ENCODE measurements at places on chromosomes 5 and 9.

GRCh38 chr5:25850581-25850980, 1187.8 kb downstream of the CDH9 start:
- DNase-seq, result no peak

DNA sequence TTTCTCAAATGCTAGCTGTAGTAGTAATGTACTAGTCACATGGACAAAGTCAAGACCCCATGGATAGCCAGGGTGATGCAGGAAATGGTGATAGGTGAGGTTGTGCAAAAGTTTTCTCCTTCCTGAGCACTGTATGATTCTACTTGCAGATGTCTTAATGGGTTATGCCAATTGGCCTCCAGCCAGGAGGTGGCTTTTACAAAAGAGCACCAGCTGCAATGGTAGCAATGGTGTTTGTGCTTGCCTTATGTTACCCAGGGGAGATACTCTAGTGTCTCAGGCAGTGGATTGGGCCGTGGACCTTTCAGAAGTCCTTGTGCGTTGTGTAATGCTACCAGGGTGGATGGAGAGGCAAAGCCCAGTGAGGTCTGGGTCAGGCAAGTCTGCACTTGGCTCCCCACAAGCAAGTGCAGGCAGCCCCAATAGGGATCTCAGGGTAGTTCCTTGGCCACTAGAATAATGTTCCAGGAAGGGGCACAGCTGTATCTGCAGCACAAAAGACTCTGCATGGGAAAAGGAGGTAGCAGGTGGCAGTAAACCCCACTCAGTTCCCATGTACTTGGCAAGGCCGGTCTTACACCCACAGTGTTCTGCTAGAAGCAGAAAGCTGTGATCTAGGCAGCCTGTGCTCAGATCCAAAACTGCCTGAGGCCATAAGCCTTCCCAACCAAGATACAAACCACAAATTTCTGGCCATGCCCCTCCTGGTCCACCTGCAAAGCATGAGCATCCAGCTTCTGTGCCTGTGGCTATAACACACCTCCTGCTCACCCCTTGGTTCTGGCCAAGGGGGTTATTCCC, 46.4 kb upstream of the EDIL3 start:
- no peak for DNase-seq

DNA sequence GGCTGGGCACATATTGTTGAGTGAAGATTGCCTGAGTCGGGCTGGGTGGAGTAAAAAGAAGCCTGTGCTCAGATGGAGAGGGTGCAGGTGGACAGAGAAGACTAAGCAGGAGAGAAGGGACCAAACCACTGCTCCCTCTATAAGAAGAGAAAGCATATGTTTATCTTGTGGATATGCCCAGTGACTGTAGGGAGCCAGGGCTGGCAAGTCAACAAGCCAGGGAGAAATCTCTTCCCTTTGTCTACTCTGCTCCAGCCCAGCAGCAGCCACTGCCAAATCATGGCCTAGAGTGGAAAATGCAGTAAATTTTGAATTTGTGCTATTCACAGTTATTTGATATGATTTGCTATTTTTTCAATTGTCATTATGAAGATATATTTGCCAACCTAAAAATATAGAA, 33.2 kb upstream of the TRIM36 start:
- DNase-seq, result no peak

GRCh38 chr5:111132731-111133435, 40.7 kb downstream of the WDR36 start:
- no peak for DNase-seq

DNA sequence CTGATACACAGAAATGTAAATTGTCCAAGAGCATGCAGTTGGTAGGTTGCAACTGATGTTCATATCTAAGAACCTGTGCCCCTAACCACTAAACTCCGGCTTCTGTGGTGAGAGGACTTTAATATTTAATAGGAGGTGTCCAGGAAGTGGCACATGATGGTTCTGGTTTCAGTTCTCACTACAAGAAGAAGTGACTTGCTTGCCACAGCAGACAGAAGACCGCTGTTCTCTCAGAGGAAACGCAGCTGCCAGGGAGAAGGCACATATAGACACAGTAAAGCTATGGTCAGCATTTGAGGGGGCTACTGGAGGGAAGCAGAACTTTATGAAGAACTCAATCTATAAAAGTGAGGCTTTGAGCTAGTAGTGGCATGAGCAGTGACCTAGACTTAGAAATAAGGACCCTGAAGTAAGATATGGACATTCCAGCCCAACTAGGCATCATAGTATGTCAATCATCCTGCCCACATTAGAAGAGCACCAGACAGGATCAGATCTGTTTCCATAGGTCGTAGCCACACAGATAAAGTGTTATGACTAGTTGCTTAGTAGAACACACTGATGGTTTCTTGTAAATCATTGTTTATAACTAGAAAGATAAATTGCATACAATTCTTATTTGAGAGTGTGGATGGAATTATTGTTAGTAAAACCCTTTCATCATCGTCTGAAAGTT, 36.4 kb upstream of the DAB2 start:
- no peak for DNase-seq

GRCh38 chr5:2475902-2476301, 275.6 kb downstream of the IRX2 start:
- DNase-seq, result no peak

DNA sequence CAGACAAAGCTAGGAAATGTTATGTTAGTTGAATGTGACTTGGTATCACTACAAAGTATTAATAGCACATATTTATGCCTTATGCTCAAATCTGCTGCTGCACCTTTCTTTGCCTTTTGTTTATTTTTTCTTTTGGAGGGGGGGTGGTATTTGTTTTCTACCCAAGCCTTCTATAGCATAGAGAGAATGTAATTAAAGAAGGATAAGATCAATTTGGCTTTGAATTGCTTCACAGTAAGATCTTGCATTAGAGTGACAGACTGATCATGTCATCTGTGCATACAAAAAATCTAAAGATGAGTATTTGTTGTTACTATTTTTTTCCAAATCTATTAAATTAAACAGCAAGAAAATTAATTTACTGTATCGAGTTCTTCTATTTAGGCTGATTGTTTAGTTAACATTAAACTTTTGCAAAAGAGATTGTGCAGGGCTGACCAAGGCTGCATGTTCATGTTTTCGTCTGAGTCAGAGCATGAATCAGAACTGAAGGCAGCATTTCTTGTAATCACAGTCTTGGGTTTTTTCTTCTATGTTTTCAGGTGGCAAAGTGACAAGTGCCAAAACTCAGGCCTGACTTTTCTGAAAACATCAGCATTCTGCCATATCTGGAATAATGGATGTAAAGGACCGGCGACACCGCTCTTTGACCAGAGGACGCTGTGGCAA, 1007.1 kb upstream of the WWC1 start:
- no peak for DNase-seq

- DNase-seq, result no peak
These were observed 128.1 kb upstream of the RPS23 start for GRCh38 chr5:82406205-82406773.

DNA sequence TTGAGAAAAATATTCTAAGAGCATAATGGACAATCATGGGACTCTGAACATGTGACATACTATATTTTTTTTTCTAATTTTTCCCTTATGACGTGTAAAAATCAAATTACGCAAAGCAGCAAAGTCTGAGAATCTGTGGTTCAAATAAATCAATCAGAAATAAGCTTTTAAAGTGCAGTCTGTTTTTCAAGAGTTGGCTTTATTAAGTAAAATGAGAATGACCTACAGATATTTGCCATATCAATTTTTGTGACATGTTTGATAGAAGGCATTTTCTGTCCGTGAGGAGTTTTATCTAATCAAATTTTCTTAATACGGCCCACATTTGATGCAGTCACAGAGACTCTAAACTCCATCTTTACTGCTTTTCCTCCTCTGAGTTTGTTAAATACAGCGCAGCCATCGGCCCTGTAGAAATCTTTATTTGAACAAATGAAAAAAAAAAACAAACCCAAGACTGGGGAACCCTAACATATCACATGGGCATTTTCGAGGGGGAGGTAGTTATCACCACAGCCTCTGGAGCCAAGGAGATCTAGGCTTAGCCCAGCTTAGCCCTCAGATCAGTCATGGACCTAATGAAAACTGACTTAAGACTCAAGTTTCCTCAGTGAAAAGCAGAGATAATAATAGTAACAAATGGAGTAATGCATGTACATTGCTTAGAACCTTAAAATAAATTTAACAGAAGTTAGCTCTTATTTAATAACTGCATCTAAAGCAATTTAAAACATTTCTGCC, 263.6 kb upstream of the C9orf72 start:
- DNase-seq, result no peak

GRCh38 chr5:39494107-39494510, 69.3 kb upstream of the DAB2 start:
- DNase-seq, result no peak

DNA sequence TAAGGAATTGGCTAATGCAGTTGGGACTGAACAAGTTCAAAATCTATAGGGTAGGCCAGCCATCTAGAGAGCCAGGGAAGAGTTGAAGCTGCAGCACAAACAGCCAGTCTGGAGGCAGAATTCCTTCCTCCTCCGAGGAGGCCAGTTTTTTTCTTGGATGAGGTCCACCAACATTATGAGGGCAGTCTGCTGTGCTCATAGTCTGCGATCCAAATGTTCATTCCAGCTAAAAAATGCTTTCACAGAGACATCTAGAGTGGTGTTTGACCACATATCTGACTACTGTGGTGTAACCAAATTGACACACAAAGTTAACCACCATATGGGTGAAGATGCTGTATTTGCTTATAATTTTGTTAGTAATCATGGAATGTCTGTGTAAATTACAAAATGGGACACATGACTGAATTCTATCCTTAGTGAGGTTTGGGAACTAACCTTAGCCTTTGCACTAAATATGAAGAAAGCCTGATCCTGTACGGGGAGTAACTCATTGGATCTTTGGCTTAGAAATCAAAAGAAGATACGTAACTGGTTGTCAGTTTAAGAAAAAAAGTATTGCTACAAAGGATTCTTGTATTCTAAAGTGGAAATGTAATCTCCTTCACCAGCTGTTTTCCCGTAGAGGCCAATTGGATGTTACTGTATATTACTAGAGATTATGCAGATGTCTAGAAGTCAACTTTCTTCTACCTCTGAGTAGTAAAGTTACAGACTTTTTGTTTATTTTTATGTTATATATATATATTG, 70.6 kb downstream of the SPIN1 start:
- DNase-seq, result no peak

GRCh38 chr9:16002816-16003215, 450.0 kb downstream of the CCDC171 start:
- DNase-seq, result no peak

- no peak for DNase-seq
These were observed 141.7 kb upstream of the STK32A start for GRCh38 chr5:147093138-147093537.

- DNase-seq, result no peak
These were observed 4.6 kb upstream of the SLC25A48 start for GRCh38 chr5:135829681-135830383.

GRCh38 chr9:7977586-7977985, 178.0 kb upstream of the DMAC1 start:
- DNase-seq, result no peak

DNA sequence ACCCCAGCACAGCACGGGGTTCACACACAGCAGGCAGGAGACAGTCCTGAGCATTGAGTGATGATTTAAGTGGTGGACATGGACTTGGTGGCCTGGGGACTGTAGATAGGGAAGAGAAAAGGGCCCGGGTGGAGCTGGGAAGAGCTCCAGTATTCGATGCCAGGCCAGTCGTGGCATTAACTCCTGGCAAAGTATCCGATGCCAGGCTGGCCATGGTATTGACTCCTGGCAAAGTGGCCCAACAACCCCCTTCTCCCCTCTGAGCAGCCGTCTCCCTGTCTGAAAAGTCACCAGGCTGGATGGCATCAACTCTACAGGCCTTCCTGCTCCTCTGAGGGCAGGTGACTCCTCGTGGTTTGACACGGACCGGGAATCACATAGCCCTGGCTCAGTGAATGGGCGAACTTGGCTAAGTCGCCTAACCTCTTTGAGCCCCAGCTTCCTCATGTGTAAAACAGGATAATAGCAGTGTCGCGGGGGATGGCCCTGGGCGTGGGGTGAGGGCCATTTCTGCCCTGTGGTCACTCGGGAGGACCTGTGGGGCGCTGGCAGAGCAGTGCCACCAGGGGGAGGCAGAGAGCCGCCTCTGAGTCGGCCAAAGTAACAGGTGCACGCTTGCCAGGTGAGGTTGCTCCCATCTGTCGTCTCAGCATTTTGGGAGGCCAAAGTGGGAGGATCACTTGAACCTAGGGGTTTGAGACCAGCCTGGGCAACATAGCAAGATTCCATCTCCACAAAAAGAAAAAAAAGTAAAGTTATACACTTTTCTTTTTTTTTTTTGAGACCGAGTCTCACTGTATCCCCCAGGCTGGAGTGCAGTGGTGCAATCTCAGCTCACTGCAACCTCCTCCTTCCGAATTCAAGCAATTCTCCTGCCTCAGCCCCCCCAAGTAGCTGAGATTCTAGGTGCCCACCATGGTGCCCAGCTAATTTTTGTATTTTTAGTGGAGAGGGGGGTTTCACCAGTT, 5.7 kb upstream of the SEC16A start:
- peak; percentile 49 for DNase-seq

GRCh38 chr9:107478805-107479204, 10.8 kb downstream of the KLF4 start:
- DNase-seq, result no peak

GRCh38 chr5:179858241-179858585, 404 bp downstream of the MRNIP start:
- DNase-seq, result peak; percentile 13

DNA sequence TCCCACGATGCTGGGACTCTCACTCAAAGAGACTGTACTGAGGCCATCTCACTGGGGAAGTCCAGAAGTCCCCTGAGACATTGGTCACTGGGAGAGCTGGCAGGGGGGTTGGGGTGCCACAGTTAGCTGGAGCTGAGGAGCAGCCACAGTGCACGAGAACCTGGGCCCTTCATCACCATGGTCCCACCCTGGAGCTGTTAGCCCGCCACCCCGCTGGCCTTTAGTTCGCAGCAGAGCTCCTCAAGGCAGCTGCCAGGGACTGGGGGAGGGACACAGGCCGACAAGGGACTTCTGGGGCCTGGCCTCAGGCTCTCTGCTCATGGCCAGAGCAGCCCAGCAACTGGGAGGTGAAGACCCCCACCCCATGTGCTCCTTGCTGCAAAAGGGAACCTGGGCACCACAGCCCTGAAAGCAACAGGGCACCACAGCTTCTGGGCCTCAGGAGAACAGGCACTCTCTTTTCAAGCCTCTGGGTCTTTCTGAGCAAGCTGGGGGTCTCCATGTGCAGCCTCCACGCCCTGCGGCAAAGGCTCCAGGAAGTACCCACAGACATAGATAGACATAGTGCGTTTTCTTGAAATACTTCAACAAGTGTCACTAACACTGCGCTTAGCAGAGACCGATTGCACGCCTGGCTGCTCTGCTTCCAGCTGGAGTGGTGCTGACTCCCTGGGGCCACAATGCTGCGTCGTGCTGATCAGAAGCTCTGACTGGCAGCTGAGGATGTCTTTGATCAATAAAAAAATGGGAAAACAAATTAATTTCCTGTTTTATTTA, 46.0 kb downstream of the VAV2 start:
- DNase-seq, result no peak

GRCh38 chr9:93900971-93901861, 53.9 kb downstream of the BARX1 start:
- no peak for DNase-seq

All from activated CD4-positive, CD25-positive, alpha-beta regulatory T cell treated with anti-CD3 and anti-CD28 coated beads, Interleukin-2, amount 50 U/mL, for 16 hours (primary cell).